CD4-positive, alpha-beta T cell treated with Interleukin-6 for 4 hours (primary cell): ENCODE measurements at places on chromosomes 2 and 18.

- no peak for DNase-seq
Observed at GRCh38 chr18:68948622-68949021, 150.7 kb downstream of the CCDC102B start.

GRCh38 chr2:62654876-62655359, 50.6 kb upstream of the EHBP1 start:
- no peak for DNase-seq

DNA sequence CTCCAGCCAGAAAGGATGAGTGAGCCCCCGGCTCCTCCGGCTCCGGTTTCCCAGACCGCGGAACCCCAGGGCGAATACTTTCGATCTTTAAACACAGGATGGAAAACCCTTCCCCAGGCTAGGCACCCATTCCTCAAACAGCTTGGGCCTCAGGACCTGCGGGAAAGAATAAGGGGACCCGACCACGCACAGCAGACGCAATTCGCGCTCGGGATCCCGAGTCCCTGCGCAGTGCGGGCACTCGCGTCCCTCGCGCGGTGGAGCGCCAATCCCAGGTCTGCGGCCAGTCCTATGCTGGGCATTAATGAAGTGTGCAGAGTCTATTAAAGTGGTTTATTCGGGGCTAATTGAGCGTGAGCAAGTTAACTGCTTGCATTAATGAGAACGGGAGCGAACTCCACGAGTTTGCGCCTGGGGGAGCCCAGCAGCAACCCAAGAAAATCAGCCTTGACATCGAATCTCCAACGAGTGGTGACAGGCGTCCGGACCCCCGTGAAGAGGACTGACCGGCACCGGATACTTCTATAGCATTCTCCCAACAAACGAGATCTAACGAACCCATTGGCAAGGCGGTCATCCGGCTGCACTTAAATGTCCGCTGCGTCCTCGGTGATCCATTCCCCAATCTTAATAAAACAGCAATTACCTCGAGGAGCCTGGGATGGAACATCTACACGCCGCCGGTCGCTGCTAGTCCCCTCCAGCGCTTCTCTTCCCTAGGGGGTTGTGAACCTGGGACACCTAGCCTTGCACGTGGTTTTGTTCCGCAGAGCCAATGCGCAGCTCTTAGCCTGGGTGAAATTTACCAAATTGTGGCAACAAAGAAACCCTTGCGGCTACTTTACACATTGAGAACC, 1.6 kb downstream of the OSR1 start:
- DNase-seq: no peak

- DNase-seq: no peak
Observed at GRCh38 chr18:47817017-47817794, 113.3 kb downstream of the SMAD2 start.

GRCh38 chr2:106257135-106257534, 63.0 kb upstream of the UXS1 start:
- no peak for DNase-seq

DNA sequence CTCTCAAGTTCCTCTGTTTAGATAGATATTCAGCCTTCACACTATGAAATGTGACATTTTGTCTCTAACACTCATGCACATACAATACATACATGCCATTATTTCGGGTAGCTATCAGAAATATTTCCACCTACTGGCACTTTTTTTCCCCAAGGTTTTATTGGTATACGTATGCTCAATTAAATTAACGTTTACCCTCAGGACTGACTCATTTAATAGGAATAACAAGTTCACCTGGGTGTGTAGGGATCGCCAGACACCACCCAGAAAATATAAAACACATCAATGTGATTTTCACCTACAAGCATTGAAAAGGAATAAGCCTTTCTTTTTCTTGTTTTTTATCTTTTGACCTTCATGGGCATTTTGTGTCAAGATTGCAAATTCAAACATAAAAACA, 138.5 kb upstream of the EPAS1 start:
- DNase-seq: no peak

DNA sequence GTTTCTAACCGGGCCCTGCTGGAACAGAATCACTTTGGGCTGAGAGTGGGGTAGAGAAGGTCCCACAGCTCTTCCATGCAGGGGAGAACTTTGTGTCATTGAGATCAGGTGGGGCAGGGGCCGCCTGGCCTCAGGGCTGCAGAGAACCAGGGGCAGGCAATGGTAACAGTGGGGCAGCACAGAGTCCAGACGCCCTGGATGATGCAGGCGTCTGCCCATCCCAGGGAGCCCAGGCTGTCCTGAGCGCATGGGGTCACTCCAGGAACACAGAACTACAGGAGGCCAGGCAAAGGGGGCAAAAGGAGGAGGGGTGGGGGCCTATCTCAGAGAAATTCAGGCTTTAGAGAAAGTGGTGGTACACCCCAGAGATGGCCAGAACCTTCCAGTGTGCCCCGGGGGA, 121.3 kb downstream of the NDUFA10 start:
- DNase-seq: no peak

DNA sequence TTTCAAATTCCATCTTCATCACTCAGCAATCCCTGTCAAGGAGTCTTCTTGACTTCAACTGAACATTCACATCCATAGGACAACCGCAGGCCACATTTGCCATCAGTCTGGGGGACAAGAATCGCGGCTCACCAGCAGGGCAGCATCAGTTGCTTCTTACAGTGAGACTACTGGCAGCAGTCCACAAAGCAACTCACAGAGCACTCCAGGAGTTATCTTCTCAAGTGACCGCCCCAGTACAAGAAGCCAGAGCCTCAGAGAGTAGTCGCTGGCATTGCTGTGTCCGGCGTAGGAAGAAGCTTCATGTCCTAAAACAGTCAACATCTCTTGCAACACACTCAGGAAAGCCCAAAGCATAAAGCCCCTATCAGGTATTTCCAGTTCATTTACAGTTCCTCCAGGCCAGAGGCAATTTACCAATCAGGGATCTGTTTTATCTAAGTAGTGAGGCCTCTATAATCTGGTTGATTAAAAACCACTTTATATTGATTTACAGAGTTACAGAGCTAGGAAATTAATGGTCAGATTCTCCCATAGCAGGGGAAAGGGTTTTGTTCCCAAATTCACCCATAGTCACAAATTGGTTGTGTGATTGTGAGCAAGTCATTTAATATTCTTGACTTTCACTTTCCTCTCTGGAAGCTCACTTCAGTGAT, 177.3 kb downstream of the NBAS start:
- no peak for DNase-seq

- no peak for DNase-seq
Observed at GRCh38 chr2:182694189-182694588, 21.9 kb upstream of the DNAJC10 start.

- no peak for DNase-seq
Observed at GRCh38 chr2:222522082-222522481, 97.7 kb downstream of the SGPP2 start.

DNA sequence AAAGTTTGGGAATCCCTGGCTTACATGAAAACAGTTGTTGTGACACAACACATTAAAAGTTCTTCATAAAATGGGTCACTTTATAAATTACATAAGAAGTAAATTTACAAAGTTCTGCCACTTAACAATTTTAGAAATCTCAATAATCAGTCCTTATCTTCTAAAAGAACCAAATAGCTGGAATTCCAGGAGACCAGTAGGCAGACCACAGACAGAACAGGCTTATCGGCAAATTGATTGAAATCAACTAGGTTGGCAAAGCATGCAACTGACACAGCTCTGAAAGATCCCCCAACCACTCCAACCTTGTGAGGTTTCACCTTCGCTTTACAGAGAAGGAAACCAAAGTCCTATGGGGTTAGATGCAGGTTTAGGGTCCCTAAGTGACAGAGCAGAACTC, 103.0 kb downstream of the DNER start:
- DNase-seq: no peak

DNA sequence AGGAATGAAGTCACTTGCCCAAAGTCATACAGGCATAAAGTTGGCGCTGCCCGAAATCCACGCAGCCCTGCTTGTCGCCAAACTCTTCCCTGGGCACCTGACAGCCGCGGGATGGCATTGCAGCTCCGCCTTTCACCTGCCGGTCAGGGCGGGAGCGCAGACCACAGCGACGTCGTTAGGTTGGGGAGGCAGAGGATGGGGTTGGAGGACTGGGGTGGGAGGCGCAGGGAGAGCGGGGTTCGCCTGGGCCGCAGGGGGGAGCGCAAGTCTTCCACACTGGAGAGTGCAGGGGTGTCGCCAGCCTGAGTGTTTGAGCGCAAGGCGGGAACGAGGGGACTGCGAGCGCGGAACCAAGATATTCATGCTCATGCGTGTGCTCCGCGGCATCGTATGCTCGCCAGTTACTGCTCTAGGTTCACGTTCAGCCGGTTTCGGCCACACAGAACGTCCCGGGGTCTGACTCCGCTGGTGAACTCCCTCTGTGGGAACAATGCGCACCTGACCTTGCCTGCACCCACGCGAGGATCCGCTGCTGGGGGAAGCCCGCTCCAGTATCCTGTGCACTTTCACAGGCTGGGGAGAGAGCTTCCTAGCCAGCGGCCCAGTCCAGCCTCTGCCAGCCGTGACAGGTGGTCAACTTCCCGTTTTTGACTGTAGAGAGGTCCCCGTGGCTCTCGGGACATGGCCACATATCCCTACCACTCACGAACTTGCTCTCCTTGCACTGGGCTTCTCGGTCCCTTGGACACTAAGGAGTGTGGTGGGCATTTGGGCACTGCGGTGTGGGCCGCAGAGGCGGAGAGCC, 767 bp upstream of the NPPC start:
- peak; percentile 9 for DNase-seq

GRCh38 chr2:149330127-149331022, at the start of gene LYPD6:
Gene LYPD6, plus strand, starts transcription at chr2:149330587. Its CDS starts 107,122 bp downstream, at chr2:149437709.
- no peak for DNase-seq

GRCh38 chr18:24010673-24011072, 3.9 kb upstream of the TTC39C start:
- no peak for DNase-seq

DNA sequence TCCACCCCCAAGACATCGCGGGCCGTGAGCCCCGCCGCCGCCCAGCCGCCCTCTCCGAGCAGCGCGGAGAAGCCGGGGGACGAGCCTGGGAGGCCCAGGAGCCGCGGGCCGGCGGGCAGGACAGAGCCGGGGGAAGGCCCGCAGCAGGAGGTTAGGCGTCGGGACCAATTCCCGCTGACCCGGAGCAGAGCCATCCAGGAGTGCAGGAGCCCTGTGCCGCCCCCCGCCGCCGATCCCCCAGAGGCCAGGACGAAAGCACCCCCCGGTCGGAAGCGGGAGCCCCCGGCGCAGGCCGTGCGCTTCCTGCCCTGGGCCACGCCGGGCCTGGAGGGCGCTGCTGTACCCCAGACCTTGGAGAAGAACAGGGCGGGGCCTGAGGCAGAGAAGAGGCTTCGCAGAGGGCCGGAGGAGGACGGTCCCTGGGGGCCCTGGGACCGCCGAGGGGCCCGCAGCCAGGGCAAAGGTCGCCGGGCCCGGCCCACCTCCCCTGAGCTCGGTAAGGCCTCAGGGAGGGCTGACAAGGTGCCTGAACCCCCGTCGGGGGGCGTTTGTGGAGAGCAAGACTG, 14.2 kb downstream of the SPEG start:
- DNase-seq: no peak

DNA sequence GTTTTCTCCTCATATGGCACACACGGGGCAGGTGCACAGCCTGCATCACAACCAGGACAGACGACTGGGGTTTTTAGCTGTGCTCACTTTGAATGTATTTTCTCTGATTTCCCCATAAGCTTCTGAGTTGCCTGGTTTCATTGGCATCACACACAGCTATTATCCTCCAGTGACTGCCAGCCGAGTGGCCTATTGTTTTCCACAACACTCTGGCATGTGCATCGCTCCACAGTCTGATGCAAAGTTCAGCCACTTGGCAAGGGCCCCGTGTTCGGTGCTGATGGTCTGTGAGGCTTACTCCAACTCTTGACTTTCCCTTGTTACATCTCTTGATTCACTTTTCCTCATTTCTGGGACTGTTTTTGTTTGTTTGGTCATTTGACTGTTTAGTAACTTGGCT, 593.1 kb downstream of the CBLN2 start:
- no peak for DNase-seq

- DNase-seq: no peak
Observed at GRCh38 chr2:81549646-81550045, 1245.1 kb upstream of the LRRTM1 start.

DNA sequence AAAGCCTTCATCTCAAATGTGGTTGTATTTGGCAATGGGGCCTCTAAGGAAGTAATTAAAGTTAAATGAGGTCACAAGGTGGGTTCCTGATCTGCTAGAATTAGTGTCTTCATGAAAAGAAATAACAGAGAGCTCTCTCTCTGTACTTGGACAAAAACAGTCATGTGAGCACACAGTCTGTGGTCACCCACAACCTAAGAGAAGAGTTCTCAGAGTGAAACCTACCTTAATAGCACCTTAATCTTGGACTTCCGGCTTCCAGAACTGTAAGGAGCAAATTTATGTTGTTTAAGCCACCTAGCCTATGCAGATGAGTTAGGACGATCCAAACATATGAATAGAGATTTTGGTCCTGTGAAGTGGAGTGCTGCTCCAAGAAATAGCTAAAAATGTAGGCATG, 758.9 kb downstream of the LRRTM4 start:
- no peak for DNase-seq

- DNase-seq: no peak
Observed at GRCh38 chr2:71535526-71535925, 82.2 kb downstream of the DYSF start.

DNA sequence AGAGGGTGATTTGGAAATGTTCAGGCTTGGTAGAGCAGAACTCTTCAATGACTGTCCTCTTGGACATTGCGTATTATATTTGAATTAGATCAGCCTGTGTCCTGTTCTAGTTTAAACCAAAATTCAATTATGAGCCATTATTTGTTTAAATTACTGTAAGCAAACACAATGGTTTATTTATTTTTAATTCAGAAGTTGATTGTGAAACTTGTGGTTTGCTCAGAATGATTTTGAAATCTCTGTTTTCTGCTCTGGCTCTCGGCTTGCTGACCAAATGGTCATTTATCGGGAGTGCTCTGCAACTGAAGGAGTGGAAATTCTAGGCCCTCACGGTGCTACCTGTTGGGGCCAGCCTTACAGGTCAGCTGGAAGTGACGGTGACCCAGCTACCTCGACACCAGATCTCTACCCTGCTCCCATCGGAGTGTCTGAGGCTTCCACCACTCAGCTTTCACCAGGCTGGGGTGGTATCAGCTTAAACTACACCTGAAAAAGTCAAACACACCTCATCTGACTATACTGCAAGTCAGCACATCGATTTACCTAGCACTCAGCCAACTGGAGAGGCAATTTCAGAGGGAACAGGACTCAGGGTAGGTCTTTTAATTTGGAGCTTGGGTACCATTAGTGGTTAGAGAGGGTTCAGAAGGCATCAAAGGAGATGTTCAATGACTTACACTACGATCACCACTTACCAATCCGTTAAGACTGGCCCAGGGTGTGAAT, 36.8 kb upstream of the GPD2 start:
- peak; percentile 7 for DNase-seq
